ENCODE measurements at places on chromosomes 4 and X. TPM values are rescaled to one million over a fixed set of nuclear protein-coding genes. Genes with fewer than 3 reads are reported as not detected.

HERC5 gene
- 38.8 TPM for total RNA-seq

DNA sequence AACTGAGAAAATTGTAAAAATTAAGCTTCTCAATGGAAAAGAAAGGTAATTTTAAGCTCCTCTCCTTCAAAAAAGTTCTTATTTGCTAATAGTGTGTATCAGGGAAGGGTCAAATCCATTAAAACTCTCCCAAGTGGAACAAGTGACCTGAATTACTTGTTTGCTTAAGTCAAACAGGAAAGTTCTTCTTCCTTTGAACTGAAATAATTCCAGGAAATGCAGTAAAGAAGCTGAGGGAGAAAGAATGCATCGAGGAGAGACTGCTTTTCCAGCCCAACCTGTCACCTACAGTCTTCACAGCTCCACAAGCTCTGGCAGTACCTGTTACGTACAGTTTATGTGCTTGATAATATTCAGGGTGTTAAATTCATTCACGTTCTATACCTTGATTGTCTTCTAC is 131.1 kb downstream of the KLHL8 start:
- no peak for DNase-seq

NPFFR2 gene
- total RNA-seq: not detected

KCNIP4 gene
- not detected for total RNA-seq

GRCh38 chrX:41688835-41689234 is at the start of gene GPR34:
Gene GPR34 (plus strand): TSS chrX:41688973. CDS start chrX:41695634, 6,661 bp downstream.
- peak; percentile 32 for DNase-seq

CORIN gene
- total RNA-seq: not detected

F8A1 gene
- 35.0 TPM for total RNA-seq

POLN gene
- total RNA-seq: 0.91 TPM

MFAP3L gene
- 0.74 TPM for total RNA-seq

DNA sequence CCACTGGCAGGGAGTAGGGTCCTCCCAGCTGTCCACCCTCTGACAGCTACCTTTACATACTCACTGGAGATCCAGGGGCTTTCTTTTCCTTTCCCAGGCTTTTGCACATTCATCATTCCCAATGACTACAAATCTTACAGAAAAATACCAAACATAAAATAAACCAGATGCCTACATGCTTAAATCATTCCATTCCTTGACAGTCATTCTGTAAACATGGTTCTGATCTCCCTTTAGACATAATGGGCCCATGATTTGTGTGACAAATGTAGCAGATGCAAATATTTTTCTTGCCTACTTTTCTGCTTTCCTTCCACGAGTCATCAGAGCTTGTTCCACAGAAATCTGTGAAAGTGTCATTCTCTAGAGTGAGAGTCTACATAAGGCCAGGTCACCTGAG is 207.0 kb downstream of the IDS start:
- no peak for DNase-seq

DNA sequence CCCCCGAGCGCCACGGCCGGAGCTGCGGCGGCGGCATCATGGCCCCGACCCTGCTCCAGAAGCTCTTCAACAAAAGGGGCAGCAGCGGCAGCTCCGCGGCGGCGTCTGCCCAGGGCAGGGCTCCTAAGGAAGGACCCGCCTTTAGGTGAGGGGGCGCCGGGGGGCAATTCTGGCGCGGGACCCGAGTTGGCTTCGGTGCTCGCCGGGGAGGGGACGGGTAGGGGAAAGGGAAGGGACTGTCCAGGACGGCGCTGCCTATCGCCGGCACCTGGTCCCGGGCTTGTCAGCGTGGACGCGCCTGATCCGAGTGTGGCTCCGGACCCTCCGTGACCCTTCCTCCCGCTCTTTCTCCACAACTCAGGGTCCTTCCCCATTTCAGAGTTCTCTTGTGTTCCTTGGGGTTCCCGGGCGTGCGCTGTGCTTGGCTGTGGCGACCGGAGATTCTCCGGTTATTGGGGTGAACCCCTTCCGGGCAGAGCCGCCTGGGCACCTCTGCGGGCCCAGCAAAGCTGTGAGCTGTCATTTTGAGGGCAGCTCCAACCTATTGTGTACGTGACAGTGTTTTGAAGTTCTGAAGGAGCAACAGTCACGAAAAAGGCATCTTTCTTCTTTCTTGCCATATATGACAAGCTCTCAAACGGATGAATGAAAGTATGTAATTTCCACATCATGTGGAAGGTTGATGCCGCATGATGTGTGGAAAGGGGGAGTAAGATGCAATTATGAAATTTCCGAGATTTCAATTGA is 522 bp downstream of the FNIP2 start:
- DNase-seq: peak; percentile 59

DNA sequence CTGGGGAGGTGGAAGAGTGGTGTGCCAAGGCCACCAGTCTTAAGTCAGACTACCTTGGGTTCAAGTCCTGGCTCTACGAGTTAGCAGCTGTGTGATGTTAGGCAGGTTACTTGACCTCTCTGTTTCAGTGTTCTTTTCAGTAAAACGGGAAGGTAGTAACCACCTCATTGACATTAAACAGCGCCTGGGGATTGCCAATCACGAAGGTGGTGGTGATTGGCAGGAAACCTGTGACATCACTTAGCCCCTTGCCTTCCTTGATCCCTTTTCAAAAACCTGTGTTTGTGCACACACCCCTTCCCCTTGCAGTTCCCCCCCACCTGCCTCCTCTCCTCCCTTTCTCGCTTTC is 7.6 kb downstream of the KLF3 start:
- DNase-seq: peak; percentile 81

All from activated naive CD4-positive, alpha-beta T cell treated with anti-CD3 and anti-CD28 coated beads for 36 hours (primary cell).